ENCODE measurements at places on chromosomes 6 and 20. TPM values are rescaled to one million over a fixed set of nuclear protein-coding genes. Genes with fewer than 3 reads are reported as not detected.
A peak's percentile ranks its signal among the peaks of the same experiment; 100 is the strongest.

DNA sequence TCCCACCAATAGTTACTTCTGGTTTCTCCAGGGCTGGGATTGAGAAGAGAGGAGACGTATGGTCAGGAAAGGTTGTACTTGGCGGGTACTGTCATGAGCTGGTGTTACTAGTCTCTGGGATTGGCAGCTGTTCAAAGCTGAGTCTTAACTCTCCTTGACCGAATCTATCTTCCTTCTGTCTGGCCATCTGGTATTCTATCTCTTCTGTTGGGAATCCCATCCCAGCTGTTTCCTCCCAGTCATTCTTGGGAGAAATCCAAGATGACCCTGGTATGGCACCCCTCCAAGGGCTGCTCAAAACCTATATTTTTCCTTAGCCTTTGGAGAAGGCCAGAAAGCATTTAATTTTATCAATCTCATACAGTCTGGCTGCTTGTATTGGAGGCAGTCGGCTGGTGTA lies 287.0 kb upstream of the CHD6 start:
- no peak overlapping the region for H3K4me3 ChIP-seq
- no peak overlapping the region for H3K27ac ChIP-seq

GRCh38 chr6:129211626-129212025 lies 328.7 kb downstream of the LAMA2 start:
- H3K4me3 ChIP-seq = no peak overlapping the region
- H3K36me3 ChIP-seq = no peaks in the 10 kb centered on the region
- no peaks in the 10 kb centered on the region for H3K4me1 ChIP-seq
- H3K27ac ChIP-seq = no peak overlapping the region
- DNase-seq = no peak

DNA sequence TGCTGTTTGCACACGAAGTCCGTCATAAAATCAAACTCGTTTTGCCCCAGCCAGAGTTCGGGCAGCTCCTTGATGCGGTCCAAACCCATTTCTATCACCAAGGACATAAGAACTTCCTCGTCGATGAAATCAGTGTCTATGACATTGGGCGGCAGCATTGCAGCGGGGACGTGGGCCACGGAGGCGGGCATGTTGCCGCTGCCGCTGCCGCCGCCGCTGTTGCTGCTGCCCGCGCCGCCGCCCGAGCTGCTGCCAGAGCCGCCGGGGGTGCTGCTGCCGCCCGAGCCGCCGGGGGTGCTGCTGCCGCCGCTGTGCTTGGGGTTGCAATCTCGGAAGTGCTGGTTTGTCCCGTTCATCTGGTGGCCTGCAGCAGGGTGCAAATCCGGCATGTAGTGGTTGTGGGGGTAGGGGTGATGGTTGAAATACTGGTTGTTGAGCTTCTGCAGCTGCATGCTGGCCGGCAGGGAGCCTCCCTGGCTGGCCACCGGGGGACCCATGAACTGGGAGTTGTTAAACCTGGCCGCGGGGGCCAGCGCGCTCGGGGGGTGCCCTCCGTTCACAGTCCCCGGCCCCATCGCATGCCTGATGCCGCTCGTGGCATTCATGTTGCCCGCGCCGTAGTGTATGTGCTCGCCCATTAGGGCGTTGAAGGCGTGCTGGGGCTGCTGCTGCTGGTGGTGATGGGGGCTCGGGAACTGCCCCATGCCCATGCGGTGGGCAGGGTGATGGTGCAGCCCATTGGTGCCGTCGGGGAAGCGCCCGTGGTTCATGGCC lies 1.1 kb downstream of the CITED2 start:
- H3K4me1 ChIP-seq = peaks cover 50% of the 10 kb centered on the region
- peak overlapping the region; percentile 90 for H3K4me3 ChIP-seq
- H3K27me3 ChIP-seq = no peaks in the 10 kb centered on the region
- peaks cover 3% of the 10 kb centered on the region for H3K36me3 ChIP-seq
- DNase-seq = peak; percentile 75

GRCh38 chr6:167140589-167141474 lies 16.9 kb downstream of the GPR31 start:
- H3K27ac ChIP-seq = no peak overlapping the region
- DNase-seq = no peak
- no peak overlapping the region for H3K4me3 ChIP-seq
- H3K4me1 ChIP-seq = no peaks in the 10 kb centered on the region

DNA sequence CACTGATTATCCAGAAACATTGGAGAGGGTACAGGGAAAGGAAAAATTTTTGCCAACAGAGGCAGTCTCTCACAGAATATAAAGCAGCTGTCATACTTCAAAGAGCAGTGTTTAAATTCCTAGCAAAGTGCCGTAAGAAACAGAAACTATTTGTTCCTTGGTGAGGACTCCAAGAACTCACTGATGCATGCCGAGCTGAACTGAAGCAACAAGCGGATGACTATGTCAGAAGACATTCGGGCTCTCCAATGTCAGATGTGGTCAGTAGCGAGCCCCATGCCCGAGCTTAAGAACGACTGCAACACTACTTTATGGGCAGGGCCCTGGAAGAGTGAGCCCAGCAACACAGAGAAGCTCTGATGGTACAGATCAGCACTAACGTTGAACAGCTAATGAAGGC lies 54.7 kb downstream of the OR2B6 start:
- DNase-seq = no peak
- no peaks in the 10 kb centered on the region for H3K36me3 ChIP-seq
- no peak overlapping the region for H3K4me3 ChIP-seq
- no peaks in the 10 kb centered on the region for H3K4me1 ChIP-seq
- no peak overlapping the region for H3K27ac ChIP-seq

GRCh38 chr20:10133532-10133931 lies 85.1 kb upstream of the SNAP25 start:
- DNase-seq = no peak
- H3K4me1 ChIP-seq = no peaks in the 10 kb centered on the region
- H3K27ac ChIP-seq = no peak overlapping the region

DNA sequence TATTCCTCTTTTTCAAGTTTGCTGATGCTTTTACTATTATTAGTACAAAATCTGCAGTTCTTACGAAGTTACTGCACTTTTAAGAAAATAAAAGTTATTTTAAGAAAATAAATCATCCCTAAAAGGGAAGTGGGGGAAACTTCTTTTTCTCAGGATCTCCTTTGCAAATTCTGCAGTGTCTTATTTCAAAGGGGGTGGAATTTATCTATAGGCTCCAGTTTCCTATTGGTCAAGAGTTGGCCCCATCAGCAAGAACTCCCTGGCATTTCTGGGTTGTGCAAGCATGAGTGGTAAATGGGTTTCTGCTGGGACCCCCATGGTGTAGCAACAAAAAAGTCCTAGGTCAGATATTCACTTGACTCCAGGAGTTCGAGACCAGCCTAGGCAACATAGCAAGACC lies 136.3 kb upstream of the PRDM1 start:
- no peak overlapping the region for H3K27ac ChIP-seq
- no peak overlapping the region for H3K4me3 ChIP-seq
- H3K4me1 ChIP-seq = no peaks in the 10 kb centered on the region
- DNase-seq = no peak
- H3K36me3 ChIP-seq = no peaks in the 10 kb centered on the region

GRCh38 chr6:149320796-149321195 lies 3.3 kb downstream of the TAB2 start:
- H3K27me3 ChIP-seq = no peaks in the 10 kb centered on the region
- peak overlapping the region; percentile 46 for H3K27ac ChIP-seq

DNA sequence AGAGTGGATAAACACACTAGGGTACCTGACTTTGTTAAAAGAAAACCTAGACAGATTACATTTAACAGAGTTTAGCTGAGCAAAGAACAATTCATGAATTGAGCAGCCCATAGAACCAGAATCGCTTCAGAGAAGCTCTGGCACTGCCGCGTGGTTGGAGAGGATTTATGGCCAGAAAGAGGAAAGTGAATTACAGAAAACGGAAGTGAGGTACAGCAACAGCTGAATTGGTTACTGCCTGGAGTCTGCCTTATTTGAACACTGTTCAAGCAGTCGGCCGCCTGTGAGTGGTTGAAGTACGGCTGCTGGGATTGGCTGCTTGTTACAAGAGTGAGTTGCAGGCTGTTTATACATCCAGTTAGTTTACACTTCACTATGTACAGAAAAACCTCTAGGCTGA lies 253.8 kb upstream of the CDYL start:
- no peak overlapping the region for H3K27ac ChIP-seq
- peaks cover 5% of the 10 kb centered on the region for H3K4me1 ChIP-seq
- no peaks in the 10 kb centered on the region for H3K27me3 ChIP-seq
- no peak for DNase-seq
- H3K4me3 ChIP-seq = no peak overlapping the region
- H3K36me3 ChIP-seq = no peaks in the 10 kb centered on the region

The C20orf141 gene
- total RNA-seq = not detected

The NEDD9 gene
- 36.2 TPM for total RNA-seq

All from Caco-2 (cell line).